IPS DF 6.9 (cell line): ENCODE measurements at places on chromosomes 3 and 15.

DNA sequence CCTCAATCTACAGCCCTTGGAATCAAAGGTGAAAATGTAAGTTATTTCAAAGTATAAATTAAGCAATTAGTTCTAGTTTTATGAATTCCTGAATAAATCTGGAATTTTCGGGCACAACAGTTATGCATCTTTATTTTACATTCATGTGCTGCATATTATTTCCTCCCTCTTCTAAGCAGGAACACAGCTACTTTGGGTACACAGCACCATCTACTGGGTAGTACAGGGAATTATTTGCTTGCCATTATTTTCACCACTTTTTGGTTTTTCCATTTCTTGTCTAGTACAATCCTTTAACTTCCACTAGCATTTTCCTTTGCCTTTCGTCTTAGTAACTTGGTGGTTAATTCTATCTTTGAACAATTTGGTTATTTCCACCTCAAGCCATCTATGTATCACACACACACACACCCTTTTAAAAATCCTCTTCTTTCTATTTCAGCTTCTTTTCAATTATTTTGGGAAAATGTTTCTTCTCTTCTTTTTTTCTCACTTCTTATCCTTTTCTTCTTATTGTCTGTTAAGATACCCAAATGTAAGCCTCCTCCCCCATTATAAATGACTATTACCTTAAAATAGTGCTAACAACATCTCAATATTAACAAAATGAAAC, 451.0 kb downstream of the MFSD1 start:
- no peak for DNase-seq

GRCh38 chr15:89781891-89782618, 5.9 kb downstream of the MESP2 start:
- no peak for DNase-seq

DNA sequence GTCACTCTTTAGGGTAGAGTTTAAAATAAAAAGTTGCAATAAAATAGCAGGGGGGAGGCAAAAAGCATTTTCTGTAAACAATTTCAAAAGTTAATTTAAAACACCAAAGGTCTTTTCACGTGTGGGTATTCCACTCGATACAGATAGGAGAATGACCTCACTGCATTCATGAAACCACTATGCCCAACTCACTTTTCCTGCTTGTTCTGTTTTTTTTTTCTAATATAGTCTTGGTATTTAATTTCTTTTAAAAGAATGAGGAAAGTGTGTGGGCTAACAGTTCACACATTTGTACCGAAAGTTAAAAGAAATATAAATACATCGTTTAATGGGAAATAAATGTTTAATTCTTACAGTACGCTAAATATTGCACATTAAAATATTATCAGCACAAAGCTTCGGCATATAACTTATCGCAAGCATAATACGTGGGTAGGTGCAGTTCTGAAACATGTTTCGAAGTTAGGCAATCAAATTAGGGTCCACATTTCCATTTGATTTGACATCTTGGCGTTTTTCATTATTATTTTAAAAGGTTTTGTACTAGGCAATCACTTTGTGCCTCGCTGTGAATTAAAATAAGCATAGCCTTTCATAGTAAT, 41.4 kb downstream of the VGLL4 start:
- DNase-seq, result no peak

DNA sequence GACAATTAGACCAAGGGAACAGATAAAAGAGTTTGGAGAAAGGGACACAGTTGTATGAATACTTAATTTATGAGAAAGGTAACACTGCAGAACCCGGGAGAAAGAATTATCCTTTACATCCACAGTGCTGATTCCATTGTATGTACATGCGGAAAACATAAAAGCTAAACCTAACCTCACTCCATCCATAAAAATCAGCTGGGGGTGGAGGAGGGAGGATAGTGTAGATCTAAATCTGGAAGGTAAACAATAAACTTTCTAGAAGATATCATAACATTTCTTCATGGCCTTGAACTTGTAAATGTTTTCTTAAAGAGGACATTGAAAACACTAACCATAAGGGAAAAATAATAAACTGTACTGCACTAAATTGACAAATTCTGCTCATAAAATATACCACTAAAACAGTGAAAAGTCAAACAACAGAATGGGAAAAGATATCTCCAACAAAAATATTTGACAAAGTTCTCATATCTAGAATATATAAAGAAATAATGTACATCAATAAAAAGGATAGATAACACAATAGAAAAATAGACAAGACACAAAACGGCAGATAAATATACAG, 220.5 kb downstream of the DPH6 start:
- DNase-seq, result no peak

- DNase-seq, result no peak
Observed at GRCh38 chr3:171711461-171712170, 98.7 kb downstream of the PLD1 start.

DNA sequence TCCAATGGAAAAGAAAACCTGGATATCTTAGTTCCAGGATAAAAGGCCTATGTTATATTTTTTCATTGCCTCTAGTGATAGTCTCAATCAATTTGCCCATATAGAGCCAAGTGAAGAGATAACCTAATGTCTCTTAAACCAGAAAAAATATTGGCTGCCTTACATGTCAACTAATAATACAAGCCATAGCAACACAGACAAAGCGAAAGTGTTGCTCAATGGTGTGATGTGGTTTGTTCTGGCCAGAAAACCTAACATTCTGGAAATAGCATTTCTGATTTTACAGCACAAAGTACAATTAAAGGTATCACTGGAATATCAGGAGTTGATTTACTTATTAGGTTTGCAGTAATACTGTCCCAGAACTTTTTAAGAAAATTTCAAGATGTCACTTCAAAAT, 101.5 kb downstream of the ATP8B4 start:
- no peak for DNase-seq

DNA sequence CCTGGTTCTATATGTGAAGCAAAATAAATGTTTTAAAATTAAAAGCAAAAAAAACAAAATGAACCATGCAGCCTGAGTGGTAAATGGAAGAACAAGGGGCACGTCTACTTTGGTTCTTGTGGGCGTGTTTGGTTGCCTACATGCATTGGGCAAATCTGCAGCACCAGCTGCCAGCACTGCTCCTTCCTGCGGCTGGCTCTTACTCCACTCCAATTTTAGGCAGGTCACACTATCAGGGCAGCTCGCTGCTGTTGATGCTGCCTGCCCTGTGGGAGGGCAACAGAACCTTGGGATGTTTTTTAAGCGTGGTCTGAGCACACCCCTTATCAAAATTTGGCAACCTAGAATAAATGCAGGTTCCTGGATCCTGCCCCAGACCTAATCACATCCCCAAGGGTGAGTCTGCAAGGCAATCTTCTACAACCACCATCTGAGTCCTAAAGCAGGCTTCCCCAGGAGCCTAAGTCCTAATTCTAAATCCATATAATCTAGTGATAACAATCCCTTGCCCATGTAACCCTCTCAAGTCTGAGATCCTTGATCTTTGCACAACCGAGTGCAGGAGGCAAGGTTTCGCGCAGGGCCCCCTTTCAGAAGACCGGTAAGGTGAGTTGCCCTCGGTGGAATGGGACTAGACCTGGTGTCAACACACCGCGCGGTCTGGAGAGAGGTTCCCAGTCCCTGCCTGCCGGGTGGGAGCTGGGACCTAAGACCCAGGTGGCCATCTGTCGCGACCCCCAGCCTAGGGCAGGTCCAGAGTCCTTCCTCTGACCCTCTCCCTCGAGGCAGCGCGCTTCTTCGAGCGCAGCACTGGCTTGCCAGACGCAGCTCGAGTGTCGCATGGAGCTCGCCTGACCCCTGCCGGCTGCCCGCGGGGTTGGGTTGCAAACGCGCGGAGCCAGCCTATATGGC, 15.9 kb downstream of the IVD start:
- DNase-seq, result no peak

DNA sequence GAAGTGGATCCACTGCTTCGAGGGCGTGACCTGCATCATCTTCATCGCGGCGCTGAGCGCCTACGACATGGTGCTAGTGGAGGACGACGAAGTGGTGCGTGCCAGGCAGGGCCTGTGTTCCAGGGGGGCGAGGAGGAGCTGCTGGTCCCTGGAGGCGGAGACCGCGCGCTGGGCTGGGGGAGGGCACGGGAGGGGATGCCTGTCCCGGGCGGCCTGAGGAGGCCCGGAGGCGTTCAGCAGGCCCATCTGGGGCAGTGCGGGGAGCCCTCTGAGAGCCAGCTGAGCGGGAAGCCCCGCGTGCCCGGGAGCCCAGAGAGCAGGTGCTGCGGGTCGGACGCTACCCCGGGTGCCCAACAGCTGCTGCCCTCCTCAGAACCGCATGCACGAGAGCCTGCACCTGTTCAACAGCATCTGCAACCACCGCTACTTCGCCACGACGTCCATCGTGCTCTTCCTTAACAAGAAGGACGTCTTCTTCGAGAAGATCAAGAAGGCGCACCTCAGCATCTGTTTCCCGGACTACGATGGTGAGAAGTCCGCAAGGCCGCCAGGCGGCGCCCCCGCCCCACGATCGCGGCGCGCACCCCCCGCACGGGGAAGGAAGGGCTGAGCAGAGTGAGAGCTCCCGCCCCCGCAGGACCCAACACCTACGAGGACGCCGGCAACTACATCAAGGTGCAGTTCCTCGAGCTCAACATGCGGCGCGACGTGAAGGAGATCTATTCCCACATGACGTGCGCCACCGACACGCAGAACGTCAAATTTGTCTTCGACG, 2.9 kb downstream of the GNAT1 start:
- DNase-seq, result no peak

DNA sequence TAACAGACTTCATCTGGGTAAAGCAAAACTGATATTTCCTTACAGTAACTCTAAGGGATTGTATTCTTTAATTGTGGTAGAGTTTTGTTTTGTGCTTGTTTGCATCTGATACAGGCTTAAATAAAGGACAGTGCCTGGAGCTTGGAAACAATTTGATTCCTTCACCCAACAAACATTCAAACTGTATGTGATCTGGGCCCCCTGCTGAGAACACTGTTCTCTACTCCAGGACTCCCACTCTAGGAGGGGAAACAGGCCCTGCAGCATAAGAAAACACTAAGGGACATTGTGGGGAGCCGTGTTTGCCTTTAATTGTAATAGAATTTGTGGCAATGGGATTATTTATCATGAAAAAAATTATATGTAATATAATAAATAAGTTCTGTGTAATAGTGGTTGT, 56.9 kb downstream of the CTDSPL start:
- no peak for DNase-seq

GRCh38 chr15:64536244-64536836, 76.0 kb downstream of the ZNF609 start:
- DNase-seq, result no peak

DNA sequence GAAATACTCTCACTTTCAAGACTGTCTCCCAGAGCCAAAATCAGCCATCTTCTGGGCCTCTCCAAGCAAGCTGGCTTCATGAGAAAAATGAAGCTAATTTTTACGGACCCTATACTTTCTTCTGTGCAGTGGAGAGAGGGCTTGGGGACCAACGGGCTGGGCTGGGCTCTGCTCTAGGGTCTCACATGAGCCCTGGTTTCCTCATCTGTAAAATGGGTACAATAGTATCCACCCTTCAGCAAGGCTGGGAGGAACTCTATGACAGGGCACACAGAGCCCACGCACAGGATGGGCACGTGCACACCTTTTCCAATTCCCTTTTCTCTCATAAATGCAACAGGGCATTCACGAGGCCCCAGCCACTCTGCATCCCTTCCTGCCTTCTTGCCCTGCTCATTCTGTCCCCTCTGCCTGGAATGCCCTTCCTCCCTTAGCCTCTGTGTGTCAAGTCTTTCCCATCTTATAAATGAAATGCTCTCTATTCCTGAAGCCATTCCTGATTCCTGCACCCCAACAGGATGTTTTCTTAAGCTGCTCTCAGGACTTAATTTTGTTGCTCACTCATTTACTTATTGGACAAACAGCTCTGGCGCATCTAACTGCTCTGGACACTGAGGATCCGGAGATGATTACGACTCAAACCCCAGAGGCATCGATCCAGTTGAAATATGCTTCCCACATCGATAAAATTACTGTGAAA, 32.9 kb upstream of the SEC13 start:
- DNase-seq, result no peak

DNA sequence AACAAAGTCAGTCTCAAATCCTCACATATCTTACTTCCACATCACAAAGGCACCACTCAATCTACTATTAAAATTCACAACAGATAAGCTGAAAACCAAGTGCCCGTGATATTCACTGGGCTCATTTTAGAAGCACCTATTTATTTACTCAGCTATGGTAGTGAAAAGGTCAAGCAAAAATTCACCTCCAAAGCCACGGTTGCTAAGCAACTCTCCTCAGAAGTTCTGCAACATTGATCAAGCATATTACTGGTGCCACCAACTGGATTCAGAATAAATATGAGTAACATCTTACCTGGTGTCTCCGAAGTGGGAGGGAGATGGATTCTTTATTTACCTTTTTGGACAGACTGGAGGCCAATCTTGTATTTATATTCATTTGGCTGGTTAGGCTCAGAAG, 714.8 kb downstream of the FHIT start:
- no peak for DNase-seq

DNA sequence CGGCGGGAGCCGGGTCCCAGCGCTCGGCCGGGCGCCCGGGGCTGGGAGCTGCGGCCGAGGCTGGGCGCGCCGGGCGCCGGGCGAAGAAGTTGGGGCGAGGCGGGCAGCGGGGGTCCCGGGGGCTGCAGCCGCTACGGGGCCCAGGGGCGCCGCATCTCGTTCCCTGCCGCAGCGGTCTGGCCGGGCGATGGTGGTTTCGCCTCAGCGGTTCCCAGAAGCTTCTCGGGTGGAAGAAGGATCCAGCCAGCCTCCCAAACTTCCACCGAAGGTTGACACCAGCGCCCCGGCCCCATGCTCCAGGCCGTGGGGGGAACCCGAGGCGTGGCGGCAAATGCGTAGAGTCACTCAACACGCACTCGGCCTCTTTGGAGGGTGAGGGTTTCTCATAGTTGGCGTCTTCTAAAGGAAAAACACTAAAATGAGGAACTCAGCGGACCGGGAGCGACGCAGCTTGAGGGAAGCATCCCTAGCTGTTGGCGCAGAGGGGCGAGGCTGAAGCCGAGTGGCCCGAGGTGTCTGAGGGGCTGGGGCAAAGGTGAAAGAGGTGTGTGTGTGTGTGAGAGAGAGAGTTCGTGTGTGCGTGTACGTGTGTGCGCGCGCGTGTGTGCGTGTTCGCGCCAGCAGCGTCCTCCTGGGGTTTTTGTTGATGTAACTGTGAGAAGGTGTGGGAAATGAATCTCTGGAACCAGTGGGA, 940 bp downstream of the BOC start:
- no peak for DNase-seq

- DNase-seq, result no peak
Observed at GRCh38 chr3:113878403-113878802, 39.8 kb downstream of the GRAMD1C start.

GRCh38 chr3:76841747-76842146, 198.2 kb upstream of the ROBO2 start:
- DNase-seq, result no peak

- DNase-seq, result no peak
Observed at GRCh38 chr3:126983276-126983652, 349 bp downstream of the PLXNA1 start.

- no peak for DNase-seq
Observed at GRCh38 chr3:129366312-129366831, 62.1 kb downstream of the EFCAB12 start.
